ENCODE measurements at places on chromosomes 4 and X.

- DNase-seq: no peak
Observed at GRCh38 chrX:10108288-10108687, 48.5 kb upstream of the CLCN4 start.

GRCh38 chrX:1291110-1291740 lies 22.6 kb downstream of the CSF2RA start:
- no peak for DNase-seq

DNA sequence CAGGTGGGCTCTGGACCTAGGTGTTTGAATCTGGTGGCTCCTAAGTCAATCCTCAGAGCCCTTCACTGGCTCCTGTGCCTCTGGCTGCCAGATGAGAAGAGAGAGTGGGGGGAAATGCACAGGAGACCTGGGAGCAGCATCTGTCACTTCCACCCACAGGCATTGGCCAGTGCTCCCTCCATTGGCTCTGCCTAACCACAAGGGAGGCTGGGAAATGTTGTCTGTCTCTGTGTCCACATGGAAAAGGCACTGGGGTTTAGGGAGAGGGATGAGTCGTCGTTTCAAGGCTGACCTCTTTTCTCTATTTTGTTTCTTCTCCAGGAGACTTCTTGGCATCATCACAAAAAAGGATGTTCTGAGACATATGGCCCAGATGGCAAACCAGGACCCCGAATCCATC lies 76.4 kb downstream of the CLCN4 start:
- DNase-seq: no peak

DNA sequence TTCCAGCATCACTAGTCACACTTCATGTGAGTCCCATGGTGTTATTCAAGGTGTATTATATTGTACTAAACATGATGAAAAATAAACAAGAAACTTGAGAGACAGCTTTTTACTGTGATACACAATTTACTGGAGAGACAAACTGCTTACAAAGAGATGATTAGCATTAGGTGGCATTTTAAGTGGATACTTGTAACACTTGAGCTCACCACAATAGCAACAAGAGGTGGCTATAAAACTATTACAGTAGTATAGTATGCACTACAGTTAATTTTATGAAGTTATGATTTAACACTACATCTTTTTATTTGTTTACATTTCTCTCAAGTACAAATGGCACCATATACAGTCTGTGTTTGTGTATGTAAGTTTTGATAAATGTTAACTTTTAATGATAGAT lies 246.6 kb downstream of the PARM1 start:
- no peak for DNase-seq

- no peak for DNase-seq
Observed at GRCh38 chrX:52078131-52078530, 9.1 kb upstream of the MAGED4B start.

DNA sequence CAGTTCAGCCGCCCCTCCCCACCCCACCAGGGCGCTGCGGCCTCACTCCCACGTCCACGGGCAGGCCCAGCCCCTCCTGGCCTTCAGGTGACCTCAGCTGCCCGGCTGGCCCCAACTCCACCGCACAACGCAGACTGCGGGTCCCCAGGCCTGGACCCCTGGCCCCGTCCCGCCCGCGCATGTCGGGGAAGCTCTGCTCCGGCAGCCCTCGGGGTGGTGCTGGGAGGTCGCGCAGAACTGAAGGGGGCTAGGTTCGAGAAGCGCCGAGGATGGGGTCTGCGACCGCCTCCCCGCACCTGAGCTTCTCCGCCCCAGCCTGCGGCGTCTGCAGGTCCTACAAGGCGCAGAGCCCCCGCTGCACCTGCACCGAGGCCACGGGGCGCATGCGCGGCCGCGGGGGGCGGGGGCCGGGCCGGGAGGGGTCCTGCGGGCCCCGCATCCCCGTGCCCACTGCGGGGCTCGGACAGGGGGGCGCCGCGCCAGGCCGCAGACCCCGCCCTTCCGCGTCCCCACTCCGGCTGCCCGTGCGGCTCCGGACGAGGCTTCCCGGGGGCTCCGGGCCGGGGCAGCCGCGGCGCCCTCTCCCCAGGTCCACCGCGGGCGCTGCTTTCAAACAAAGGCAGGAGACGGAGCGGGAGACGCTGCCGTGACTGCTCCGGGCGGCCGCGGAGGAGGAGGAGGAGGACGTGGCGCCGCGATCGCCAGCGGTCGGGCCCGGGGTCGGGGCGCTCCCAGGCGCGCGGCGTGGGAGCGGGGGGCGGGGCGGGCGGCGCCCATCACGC lies 672 bp upstream of the NAT8L start:
- DNase-seq: no peak

DNA sequence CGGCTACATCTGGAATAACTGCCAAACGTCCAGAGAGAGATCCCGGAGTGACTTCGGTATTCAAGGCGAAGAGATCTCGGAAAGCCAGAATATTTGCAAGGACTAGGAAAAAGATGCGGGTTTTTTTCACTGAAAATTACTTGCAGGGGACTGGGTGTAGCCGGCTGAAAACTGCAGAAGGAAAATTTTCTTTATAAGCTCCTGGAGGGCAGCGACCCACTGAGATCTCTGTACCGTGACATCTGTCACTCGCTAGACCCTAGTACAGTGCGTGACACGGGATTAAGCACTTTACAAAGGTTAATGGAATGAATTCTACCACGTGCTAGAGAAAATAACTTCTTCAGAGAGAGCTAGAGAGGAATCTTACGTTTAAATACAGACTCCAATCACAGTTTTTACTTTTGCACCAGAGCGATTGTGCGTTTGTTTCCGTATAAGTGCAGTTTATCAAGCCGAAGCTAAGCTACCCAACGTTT lies 1.1 kb upstream of the LCORL start:
- DNase-seq: no peak

DNA sequence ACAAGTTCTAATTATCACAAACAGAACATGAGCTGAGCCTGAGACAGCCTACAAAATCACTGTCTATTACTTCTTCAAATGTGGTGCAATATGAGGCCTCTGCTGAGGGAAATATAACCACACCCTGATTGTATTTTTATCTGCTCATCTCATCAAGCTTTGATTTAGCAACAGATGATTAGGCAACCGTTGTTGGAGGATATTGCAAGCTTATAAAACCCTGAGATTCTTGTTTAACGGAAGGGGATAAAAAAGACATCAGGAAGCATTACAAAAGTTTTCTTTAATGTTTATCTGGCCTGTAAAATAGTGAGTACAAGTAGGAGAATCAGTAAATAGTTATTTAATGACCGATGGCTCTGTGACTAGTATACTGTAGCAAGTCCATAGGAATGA lies 108.5 kb downstream of the ZNF330 start:
- no peak for DNase-seq

GRCh38 chrX:150348365-150348764 lies 14.8 kb upstream of the MAMLD1 start:
- DNase-seq: no peak

- DNase-seq: no peak
Observed at GRCh38 chr4:8939840-8940742, 68.5 kb upstream of the HMX1 start.

GRCh38 chr4:155433636-155434360 lies 57.0 kb upstream of the MAP9 start:
- DNase-seq: no peak

DNA sequence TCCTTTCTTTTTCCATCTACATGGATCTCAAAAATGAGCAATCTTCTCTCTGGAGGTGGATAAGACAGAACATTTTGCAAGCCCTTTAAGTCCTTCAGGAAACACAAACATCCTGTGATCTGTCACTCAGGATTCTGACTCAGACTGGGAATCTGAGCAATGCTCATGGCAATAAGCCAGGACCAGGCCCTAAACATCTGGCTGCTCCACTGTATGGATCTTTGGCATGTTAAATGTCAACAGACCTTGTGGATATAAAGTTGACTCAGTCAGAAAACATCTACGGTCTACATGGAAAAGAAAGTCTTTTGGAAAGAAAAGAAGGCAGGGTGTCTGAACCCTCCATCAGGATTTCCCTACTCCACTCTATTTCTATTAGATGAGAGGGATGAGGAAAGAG lies 17.8 kb upstream of the CHIC2 start:
- no peak for DNase-seq

DNA sequence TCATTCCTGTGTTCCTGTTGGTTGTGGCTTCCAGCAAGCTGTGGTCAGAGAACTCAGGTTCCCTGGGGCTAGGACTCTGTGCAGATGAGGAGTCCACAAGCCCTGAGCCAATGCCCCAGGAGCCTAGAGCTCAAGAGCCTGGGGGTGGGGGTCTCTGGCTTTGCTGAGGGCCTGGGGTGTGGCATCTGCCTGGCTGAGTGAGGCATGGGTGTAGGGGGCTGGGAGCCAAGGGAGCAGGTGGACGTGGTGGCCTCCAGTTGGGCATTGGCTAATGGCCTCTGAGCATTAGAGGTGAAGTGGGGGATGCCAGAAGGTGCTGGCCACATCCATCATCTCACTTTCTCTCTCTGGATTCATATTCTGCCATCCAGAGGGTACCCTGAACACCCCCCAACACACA lies 5.3 kb upstream of the MAMLD1 start:
- DNase-seq: no peak

GRCh38 chrX:26845056-26845455 lies 618.1 kb downstream of the PPP4R3C start:
- no peak for DNase-seq

- no peak for DNase-seq
Observed at GRCh38 chr4:74768857-74769525, 25.3 kb downstream of the BTC start.

DNA sequence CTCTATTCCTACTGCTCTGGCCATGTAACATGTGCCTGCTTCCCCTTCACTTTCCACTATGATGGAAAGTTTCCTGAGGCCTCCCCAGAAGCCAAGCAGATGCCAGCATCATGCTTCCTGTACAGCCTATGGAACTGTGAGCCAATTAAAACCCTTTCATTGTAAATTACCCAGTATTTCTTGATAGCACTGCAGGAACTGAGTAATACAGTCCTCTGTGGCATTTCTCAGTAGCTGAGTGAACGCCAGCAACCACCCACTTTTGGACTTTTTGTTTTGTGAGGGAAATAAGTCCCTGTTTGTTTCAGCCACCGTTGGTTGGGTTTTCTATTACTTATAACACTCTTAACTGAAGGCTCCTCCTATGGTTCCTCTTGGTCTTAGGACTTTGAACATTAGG lies 104.1 kb downstream of the C4orf51 start:
- DNase-seq: peak; percentile 17

DNA sequence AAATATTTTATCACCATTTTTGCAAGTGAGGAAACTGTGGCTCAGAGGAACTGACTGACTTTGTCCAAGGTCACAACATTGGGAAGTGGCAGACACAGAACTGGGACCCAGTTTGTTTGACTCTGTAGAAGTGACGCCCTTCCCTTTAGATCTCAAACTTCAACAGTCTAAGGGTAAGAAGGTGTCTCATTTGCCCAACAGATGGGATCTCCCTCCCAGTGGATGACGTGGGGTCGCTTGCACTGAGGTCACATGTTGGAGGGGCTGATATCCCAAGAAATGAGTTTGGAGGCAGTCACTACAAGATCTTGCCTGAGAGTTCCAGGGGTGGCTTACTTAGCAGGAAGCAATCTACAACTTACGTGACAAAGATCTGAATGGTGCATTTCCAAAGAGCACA lies 172.5 kb upstream of the GPC4 start:
- no peak for DNase-seq

GRCh38 chr4:41572516-41572915 lies 34.6 kb downstream of the LIMCH1 start:
- no peak for DNase-seq

GRCh38 chr4:31005037-31005436 lies 284.9 kb downstream of the PCDH7 start:
- no peak for DNase-seq

DNA sequence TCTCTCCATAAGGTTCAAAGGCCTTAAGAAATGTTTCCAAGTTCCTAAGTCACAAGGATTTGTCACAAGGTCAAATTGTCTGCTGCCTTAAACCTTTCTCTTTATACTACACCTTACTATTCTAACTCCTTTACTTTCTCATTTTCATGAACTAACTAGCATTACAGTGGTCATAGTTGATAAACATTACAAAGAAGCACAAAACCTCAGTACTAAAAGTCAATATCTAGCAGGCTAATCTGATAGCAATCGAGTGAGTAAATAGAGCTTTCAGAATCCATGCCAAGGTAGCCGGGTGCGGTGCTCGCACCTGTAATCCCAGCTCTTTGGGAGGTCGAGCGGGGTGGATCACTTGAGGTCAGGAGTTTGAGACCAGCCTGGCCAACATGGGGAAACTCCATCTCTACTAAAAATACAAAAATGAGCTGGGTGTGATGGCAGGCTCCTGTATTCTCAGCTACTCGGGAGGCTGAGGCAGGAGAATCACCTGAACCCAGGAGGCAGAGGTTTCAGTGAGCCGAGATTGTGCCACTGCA lies 510.0 kb downstream of the GBA3 start:
- no peak for DNase-seq

DNA sequence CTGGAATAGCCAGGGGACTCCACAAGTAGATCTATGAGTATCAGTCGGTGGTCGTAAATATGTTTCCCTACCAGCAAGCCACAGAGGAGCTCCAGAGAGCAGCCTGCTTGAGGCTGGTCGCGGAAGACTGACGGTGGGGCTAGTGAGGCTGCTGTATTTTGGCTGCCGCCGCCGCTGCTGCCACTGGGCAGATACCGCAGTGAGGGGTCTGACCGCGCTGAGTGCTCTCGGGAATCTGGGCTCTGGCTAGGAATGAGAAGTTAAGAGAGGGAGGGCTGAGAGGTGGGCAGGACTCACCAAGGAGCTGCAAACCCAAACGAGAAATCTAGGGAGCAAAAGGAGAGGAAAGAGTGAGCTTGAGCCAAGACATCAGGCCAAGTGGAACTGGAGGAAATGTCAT lies at the start of gene EXOC1L:
TSS of gene EXOC1L (plus strand) at position 157 of the 400 bp plus-strand sequence. CDS start at position 394, 237 bp downstream.
- DNase-seq: no peak

DNA sequence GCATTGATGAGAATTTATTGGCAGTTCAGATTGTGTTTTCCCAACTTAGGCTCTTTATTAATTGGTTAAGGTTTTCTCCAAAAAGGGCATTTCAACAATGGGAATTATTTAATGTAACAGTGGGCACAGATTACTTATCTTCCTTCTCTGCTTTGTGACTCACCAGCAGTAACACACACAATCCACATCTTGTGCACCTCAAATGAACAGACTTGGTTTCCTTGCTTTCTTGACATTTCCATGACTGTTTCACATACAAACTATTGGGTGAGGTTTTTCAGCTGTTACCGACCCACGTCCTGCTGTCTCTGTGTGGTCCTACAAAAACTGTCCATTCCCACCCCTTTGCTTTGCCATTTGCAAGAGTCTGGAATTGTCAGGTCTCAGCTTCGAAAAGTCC lies 38.1 kb downstream of the CCNI start:
- DNase-seq: no peak

GRCh38 chrX:11196476-11196875 lies 85.3 kb downstream of the HCCS start:
- DNase-seq: no peak

GRCh38 chr4:8188743-8189550 lies 10.1 kb upstream of the SH3TC1 start:
- DNase-seq: no peak

DNA sequence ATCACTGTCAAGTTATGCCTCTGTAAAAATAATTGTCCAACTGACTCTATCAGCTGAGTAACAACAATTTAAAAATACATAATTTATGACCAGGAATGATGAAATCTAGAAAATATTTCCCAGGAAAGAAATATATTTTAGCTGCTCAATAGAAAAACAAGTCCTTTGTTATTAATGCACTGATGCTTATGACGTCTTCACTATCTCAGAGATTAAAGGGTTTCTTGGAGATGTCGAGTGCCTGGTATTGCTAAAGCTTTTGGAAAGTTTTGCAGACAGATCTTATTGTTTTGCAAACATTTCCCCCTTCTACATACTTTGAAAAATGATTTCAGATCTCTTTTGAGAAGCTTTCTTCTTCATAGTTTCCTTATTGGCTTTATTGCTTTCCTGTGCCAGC lies 154.6 kb upstream of the RPS6KA3 start:
- DNase-seq: no peak

- DNase-seq: no peak
Observed at GRCh38 chr4:42018451-42018850, 28.1 kb downstream of the SLC30A9 start.
